ENCODE measurements at places on chromosomes 1 and 21. TPM values are rescaled to one million over a fixed set of nuclear protein-coding genes. Genes with fewer than 3 reads are reported as not detected.

DNA sequence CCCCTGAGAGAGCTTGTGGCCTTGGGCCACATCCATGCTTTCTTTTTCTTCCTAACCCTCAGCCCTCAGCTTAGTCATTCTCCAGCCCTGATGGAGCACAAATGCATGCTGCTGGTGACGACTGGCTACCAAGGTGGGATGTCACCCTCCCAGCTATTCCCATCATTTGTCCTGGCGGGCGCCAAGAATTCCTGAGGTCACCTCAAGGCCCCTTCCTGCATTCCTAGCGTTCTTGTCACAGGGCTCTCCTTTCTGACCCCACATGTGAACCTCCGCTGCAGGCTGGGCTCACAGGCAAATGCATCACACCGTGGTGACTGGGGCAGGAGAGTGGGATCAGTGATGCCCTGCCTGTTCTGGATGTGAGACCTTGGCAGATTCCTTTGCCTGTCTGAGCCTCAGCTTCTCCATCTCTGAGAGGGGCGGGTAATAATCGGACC is 53.4 kb upstream of the IFFO2 start:
- DNase-seq: peak; percentile 47

GRCh38 chr1:167081594-167082156 is 8.5 kb downstream of the GPA33 start:
- DNase-seq: no peak

GRCh38 chr1:58815686-58816071 is 31.8 kb upstream of the JUN start:
- DNase-seq: no peak

ALX3 gene
- not detected for total RNA-seq

- DNase-seq: peak; percentile 29
These were observed 40.2 kb downstream of the IL12RB2 start for GRCh38 chr1:67347688-67348472.

DNA sequence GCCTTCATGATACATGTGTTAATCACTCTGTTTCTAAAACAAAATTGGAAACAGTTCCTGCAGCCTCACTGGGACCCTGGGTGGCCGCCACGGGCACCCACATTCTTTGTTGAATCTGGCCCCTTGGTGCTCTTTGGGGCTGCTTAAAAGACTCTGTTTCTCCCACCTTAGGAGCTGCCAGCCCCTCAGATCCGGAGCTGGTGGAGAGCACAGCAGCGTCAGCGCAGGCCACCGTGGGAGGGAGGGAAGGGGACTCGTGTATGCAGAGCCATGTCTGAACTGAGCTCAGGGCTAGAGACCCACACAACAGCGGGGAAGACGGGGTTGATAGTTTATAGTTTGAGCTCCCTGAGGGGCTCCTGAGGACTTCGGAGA is 121.2 kb downstream of the CNIH3 start:
- DNase-seq: no peak

KPRP gene
- not detected for total RNA-seq

DNA sequence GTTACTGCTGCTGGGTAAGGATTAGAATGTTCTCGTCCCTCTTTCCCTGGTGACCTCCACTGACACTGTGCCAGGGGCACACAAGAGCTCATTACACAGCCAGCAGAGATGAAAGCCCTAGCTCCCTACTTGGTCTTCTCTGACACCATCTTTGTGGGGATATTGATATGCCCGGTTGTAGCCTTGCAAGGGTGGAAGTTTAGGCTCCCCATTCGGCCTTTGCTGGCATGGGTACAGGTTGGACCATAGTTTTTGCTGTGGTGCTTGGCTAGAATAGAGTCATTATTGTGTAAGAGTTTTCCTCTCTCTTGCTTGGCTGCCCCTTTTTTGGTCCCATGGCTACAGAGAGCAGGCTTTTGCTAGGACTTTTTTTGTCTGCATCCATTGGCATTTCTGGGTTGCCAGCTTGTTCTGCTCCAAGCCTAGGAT is 12.3 kb downstream of the RAB4A start:
- DNase-seq: no peak

GRCh38 chr1:220335668-220336067 is 63.4 kb upstream of the RAB3GAP2 start:
- no peak for DNase-seq

DNA sequence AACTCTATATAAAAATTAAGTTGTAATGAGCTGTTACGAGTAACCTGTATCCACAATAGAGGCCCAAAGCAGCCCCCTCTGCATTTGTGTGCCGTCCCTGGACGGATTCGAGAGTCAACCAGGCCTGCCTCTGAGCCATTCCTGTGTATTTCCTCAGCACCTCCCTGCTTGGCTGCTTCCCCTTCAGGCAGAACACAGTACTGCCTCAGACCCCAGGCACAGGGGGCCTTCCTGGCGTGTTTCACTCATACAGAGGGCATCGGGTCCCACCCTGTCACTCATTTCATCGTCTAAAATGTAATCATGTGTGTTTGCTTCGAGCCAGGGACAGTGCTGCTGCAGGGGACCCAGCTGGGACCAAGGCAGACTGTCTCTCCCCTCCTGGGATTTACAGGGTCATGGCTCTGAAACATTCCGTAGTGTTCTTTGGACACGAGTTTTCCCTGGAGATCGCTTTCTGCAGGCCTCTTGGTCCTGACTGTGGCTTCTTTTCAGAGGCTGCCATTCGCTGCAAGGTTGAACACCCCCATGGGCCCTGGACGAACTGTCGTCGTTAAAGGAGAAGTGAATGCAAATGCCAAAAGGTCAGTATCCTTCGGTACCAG is 19.4 kb downstream of the LGALS8 start:
- DNase-seq: no peak

DNA sequence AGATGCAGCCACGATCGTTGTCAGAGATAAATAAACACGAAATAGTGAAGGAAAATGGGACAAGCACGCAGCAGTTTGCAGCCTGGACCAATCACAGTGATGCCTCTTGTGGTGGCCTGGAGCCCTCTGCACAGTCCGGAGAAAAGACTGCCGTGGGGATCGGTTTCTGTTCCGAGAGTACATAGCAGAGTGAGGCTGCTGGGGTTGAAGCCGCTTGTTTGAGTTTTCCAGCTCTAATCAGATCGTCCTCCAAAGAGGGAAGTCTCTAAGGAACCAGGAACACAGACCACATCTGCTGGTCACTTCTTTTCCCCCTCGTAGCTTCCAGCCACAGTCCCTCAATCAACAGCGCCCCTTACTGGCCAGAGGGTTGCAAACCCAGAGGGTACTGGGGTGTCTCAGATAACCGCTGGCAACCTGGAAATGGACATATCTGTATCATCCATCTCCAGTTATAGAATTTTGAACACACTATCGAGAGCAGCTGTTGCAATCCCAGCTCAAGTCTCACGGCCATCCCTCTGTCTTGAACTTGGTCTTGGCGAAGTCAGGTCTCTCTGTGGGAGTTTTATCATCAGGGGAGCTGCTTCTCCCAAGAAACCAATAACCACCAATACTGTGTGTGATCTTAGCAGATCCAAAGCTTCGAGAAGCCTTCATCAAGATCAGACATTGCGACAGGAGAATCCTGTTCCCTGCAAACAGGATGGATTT is 57.4 kb downstream of the OLIG1 start:
- DNase-seq: peak; percentile 34

- DNase-seq: no peak
These were observed 13.6 kb downstream of the IGSF21 start for GRCh38 chr1:18121072-18121820.

- DNase-seq: no peak
These were observed 604.2 kb downstream of the LRRIQ3 start for GRCh38 chr1:73593804-73594203.

SEMA6C gene
- total RNA-seq: 20.2 TPM

DNA sequence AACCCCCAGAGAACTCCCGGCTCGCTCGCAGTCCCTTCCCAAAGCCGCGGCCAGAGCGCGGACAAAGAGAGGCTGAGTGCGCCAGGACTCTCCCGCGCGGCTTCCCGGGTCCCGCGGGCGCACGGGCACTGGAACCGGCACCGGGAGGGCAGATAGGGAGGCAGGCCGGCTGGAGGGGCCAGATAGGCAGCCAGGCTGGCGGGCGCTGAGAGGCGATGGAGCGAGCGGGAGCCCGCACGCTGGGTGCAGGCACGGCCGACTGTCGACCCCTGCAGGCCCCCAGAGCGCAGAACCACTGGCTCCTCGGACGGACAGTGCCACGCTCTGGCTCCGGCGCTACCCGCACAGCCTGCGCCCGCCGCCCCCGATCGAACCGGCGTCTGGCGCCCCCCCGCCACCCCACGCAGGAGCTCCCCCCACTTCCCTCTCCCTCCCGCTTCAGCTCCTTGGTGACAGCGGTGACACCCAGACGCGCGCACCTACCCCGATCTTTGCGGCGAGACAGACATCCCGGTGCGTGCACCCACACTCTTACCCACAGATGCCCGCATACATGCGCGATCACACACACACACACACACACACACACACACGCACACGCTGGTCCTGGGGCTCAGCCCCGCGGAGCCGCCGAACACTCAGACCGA is 534 bp downstream of the SLC6A9 start:
- DNase-seq: no peak

- no peak for DNase-seq
These were observed 163.9 kb upstream of the LRRC7 start for GRCh38 chr1:69403756-69404320.

FAM72C gene
- total RNA-seq: 1.4 TPM

DNA sequence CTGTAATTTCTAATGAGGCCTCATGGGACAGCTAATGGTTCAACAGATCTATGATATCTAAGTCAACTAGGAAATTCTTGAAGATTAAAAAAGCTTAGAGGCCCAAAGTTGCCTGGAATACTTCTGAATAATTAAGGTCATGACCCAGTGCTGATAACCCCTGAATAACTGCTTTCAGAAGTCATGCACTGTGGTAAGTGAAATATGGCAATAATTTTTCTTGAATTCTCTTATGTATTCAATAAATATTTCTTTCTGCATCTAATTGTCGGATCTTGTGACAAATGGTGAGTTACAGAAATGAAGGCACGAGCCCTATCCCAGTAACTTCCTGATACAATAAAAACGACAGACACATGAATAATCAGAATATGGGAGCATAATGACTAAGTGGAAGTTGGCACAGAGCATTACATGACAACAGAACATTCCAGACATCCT is 219.3 kb upstream of the GREM2 start:
- no peak for DNase-seq

GRCh38 chr1:30757352-30758120 is at the start of gene LAPTM5:
Gene LAPTM5, minus strand, starts transcription at chr1:30757774. Its CDS starts 29 bp downstream, at chr1:30757745.
- DNase-seq: no peak

DNA sequence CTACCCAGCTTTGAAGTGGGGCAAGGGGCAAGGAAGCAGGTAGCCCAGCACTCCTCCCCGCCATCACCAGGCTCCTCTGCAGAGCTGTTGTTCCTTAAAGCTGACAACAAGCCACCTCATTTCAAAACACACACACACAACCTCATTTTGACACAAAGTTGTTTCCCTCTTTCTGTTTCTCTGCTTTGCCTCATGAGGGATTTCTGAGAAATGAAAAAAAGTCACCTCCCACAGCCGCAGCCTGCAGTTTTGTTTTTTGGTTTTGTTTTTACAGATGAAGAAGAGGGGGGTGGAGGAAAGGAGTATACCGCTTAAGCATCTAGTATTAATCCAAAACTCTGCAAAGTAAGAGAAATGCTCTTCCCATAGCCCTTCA is 12.1 kb downstream of the MCL1 start:
- DNase-seq: no peak

- DNase-seq: no peak
These were observed 7.7 kb upstream of the AGTRAP start for GRCh38 chr1:11728126-11728806.

PTPN22 gene
- total RNA-seq: 2.3 TPM

NHLH1 gene
- 0.05 TPM for total RNA-seq

BSND gene
- total RNA-seq: not detected

UBE2G2 gene
- 74.9 TPM for total RNA-seq

MEX3A gene
- 11.6 TPM for total RNA-seq

- no peak for DNase-seq
These were observed 121.9 kb downstream of the MAB21L3 start for GRCh38 chr1:116232989-116233514.

VWA5B1 gene
- not detected for total RNA-seq

DNA sequence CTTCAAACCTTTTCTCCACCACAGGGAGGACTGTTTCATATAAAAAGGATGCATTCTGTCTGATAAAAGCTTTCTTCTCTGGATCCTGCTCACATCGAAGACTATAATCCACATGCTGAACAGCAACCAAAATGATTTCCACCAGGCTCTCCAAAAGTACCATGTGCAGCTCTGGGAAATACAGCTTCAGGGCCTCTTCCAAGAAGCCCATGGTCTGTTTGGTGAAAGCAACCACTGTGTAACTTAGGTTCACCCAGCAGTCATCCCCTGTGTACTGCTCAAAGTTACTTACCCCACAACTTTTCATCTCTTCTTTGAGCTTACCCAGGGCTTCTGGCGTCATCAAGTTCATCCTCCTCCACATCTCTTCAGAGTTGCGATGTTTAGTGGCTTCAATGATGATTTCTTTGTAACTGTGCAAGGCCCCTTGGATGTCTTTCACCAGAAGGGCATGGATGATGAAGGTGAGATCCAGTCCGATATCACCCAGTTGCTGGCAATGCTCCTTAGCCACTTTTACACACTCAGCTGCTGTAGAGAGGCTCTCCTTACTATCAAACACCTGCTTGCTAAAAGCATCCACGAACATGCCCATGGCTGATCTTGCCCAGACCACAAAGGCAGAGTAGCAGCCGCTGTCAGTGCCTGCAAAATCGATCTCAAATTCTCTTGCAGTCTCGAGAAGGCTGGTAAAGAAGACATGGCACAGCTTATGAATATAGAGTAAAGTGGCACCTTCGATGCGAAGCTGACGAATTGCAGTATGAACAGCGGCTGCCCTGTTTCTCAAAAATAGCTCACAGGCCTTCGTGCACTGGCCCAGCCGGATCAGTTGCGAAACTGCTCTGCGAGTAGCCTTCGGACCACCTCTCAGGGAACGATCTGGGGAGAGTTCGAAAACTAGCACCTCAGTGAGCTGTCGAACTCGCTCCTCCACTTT is 1.7 kb downstream of the EXOC8 start:
- no peak for DNase-seq

RAB29 gene
- total RNA-seq: 32.3 TPM

GRCh38 chr1:24764848-24765247 is 19.6 kb downstream of the CLIC4 start:
- DNase-seq: no peak

- no peak for DNase-seq
These were observed 114.5 kb downstream of the KIAA0319L start for GRCh38 chr1:35442734-35443133.

- DNase-seq: peak; percentile 61
These were observed 4.5 kb downstream of the AIM2 start for GRCh38 chr1:159071970-159072582.

DISP1 gene
- total RNA-seq: 1.6 TPM

CREG1 gene
- 76.4 TPM for total RNA-seq

- DNase-seq: no peak
These were observed 18.3 kb upstream of the IL6R start for GRCh38 chr1:154386643-154387352.

CACHD1 gene
- total RNA-seq: 8.2 TPM

GRCh38 chr1:58308206-58308605 is 238.3 kb downstream of the OMA1 start:
- no peak for DNase-seq

GRCh38 chr1:181083842-181084605 is 4.5 kb upstream of the IER5 start:
- DNase-seq: no peak

GRCh38 chr1:61539720-61540462 is 185.1 kb downstream of the TM2D1 start:
- DNase-seq: no peak

Data from glomerular endothelial cell (primary cell).